Stimulated activated CD4-positive, alpha-beta T cell treated with anti-CD3 and anti-CD28 coated beads, TNF-alpha, amount 100 ng/mL, for 24 hours (primary cell): ENCODE measurements at places on chromosomes 3 and 15.

- no peak for DNase-seq
Observed at GRCh38 chr3:150414258-150414657, 6.2 kb downstream of the TSC22D2 start.

- no peak for DNase-seq
Observed at GRCh38 chr15:28013976-28014375, 85.1 kb downstream of the OCA2 start.

- DNase-seq: peak; percentile 1
Observed at GRCh38 chr3:134677196-134677986, 26.6 kb upstream of the KY start.

GRCh38 chr3:110343376-110343775, 728.2 kb upstream of the NECTIN3 start:
- DNase-seq: no peak

- no peak for DNase-seq
Observed at GRCh38 chr15:48683991-48684765, 38.7 kb upstream of the FBN1 start.

- DNase-seq: no peak
Observed at GRCh38 chr15:70284438-70285214, 186.9 kb upstream of the TLE3 start.

- DNase-seq: no peak
Observed at GRCh38 chr3:119716998-119717397, 14.2 kb downstream of the CFAP91 start.

DNA sequence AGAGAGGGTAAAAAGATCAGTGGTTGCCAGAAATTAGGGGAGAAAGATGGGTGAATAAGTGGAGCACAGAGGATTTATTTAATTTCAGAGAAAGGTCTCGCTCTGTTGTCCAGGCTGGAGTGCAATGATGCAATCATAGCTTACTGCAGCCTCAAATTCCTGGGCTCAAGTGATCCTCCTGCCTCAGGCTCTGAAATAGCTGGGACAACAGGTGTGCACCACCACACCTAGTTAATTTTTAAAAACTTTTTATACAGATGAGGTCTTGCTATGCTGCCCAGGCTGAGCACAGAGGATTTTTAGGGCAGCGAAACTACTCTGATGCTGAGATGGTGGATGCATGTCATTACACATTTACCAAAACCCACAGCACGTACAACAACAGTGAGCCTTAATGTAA, 20.9 kb upstream of the TLE3 start:
- no peak for DNase-seq

DNA sequence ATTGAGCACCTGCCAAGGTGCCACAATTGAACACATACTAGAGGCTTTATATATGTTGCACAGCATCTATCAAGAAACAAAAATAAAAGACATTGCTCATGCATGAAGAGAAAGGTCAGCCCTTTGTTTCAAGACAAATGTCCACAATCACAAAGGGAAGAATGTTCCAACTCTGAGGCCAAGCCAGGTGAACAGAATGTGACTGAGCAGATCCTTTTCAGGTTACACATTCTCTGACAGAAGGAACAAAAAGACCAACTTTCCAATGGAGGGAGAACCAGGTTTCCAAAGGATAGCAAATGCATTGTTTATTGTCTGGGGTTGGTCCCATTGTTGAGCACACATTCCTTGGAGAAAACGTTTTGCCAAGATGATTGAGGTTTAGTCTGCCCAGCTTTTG, 50.2 kb upstream of the FAM174B start:
- DNase-seq: no peak

DNA sequence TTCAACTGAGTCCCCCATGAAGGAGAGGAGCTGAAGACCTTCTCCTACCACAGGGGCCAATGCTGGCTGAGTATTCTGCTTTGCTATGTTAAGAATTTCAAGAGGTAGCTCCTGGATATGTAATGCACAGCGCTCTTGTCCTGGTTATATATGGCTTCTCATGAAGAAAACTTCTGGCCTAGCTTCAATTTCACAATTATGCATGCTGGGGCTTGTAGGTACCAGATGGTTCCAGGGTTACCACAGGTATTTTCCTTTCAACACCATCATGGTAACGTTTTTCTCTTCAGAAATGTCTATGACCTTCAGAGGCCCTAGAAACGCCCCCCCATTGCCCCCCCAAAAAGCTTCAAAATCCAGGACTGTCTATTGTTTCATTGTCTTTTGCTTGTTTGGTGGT, 311.7 kb upstream of the ICE2 start:
- DNase-seq: no peak

- DNase-seq: no peak
Observed at GRCh38 chr3:27366062-27366591, 3.1 kb downstream of the NEK10 start.

- no peak for DNase-seq
Observed at GRCh38 chr3:177776661-177777101, 579.4 kb upstream of the TBL1XR1 start.

GRCh38 chr15:88684345-88684744, 45.5 kb downstream of the ISG20 start:
- DNase-seq: no peak

GRCh38 chr15:64247906-64248541, 85.2 kb upstream of the PPIB start:
- DNase-seq: no peak

DNA sequence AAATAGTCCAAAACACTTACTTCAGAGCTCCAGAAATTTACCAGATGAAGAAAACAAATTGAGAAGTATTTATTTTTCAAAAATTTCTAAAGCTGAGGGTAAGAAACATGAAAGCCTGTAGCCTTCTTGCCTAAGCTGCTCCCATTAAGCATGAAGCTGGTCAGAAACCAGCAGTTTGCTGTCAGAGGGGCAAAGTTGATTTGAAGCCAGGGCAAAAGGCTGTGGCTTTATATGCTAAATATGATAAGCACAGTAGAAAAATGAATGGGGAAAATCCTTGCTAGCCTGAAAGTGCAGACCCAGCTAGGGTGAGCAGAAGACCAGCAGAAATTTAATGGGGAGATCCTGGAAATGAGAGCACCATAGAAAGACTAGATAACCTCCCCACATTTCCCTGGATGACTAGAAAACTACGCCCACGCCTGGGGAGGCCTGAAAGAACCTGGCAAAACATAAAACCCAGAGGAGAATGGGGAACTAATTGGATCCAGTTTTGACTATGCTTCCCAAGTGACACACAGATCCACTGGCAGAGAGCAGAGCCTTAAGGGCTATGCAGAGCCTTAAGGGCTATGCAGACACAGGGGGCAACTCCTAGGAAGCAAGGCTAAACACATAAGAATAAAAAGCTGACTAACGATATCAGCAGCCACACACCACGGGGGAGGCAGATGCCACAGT, 43.0 kb upstream of the HEG1 start:
- no peak for DNase-seq

- peak; percentile 11 for DNase-seq
Observed at GRCh38 chr3:44058022-44058867, 183.4 kb upstream of the TOPAZ1 start.

DNA sequence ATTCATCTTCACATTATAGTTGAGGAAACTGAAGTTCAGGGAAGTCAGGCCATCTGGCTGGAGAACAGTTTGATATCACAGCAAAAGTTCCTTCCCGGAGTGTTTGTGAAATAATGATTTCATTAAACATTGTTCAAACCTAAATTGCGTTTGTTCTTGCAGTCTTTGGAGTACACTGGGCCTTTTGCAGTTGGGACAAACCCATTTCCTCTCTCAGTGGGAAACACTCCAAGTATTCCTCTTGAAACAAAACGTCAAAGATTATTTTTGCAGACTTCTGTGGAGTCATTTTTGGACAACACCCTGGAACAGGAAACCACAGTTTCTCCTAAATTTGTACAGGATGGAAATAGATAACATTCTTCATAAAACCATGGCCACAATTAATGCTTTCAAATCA, 287.5 kb downstream of the PTPRG start:
- DNase-seq: no peak

DNA sequence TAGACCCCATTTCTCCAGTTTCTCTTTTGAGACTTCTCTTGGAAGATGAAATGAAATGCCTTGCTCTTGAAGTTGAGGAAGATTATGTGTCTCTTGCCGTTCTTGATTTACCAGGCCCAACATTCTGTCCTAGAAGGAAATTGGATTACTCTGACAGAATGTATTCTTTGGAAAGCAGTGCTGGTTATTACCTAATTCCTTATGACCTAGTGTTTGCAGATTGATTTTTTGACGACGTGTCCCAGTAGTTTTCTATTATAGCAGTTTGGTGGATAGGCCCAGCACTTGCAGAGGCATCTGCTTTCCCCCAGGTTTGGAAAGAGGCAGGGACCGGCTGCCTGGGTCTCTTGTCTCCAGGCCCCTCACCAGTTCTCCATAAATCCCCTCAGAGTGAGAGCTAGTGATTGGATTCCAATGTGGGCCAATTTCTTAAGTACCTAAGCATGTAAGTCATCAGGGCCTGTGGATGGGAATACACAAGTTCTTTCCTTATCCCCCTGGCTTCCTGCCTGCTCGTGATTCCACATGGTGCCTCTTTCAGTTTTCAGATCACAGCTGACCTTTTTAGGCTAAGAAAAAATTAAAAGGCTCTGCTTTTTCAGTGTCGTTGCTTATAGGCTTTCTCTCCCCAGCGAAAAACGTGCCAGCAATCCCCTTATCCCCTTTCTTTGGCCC, 50.2 kb downstream of the EPHB3 start:
- DNase-seq: no peak

GRCh38 chr3:62371720-62372591, 1.4 kb downstream of the FEZF2 start:
- DNase-seq: no peak

DNA sequence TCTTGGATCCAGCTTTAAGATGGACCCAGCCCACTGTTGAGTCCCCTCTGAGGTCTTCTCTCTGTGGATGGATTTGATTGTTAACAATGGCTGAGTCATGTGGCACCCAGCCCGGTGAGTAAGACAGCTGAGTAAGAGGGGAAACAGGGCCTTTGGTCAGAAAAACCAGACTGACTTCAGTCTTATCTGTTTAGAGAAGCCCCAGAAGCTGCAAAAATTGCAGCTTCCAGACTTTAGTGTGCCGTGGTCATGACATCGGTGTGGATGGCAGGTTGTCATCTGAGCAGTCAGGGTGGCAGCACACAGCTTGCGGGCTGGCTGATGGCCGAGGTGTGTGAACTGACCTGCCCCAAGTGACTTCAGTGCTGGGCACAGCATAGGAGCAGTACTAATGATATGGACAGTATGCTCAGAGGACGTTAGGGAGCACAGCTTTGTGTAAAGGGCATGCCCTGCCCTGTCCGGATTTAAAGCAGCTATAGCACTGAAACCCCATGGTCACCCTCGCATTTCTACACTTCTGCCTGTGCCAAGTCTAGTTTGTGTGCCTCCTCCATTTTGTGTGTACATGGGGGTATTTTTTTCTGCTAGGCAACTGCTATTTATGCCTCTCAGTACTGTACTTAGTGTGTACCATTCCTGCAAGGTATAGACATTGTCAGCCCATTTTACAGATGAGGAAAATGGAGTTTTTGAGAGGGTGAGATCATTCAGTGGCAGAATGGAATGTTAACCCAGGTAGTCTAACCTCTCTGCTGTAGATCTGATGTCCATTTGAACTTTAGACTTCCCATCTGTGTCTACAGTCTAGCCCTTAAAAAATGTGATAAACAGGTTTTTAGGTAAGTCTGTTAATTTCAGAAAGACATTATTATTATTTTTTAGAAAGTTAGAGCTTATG, 44.4 kb downstream of the FLNB start:
- DNase-seq: peak; percentile 38

DNA sequence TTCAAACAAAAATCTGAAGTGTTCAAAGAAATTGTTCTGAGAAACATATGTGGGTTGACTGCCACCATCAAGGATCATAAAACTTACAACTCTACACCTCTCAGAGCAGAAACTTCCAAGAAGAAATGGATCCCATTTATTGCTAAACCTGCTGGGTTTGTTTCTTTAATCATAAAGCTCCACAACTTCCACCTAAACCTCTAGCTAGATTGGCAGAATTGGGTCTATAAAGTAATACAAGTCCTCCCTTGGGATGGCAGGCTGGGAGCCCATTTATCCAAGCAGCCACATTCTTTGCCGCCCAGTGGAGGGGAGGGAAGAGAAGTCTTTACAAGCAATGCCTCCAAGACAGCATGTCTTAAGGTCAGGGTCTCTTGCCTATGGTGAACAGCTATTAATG, 40.5 kb upstream of the CMTM8 start:
- DNase-seq: no peak

DNA sequence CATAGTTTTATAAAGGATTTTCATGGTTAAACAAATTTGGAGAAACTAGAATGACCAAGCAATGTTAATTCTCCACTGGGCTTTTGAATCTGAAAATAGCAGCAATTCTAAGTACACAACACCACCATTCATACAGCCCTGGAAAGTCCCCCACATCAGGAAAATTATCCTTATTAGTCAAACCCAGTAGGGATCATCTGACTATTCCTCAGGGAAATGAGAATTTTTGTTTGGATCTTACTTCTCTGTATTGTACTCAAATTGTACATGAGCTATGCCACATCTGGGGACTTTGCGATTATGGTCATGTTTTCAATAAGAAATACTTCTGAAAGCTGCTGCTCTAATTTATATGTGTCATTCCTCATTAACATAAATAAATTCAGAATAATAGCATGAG, 46.0 kb downstream of the RARB start:
- no peak for DNase-seq

DNA sequence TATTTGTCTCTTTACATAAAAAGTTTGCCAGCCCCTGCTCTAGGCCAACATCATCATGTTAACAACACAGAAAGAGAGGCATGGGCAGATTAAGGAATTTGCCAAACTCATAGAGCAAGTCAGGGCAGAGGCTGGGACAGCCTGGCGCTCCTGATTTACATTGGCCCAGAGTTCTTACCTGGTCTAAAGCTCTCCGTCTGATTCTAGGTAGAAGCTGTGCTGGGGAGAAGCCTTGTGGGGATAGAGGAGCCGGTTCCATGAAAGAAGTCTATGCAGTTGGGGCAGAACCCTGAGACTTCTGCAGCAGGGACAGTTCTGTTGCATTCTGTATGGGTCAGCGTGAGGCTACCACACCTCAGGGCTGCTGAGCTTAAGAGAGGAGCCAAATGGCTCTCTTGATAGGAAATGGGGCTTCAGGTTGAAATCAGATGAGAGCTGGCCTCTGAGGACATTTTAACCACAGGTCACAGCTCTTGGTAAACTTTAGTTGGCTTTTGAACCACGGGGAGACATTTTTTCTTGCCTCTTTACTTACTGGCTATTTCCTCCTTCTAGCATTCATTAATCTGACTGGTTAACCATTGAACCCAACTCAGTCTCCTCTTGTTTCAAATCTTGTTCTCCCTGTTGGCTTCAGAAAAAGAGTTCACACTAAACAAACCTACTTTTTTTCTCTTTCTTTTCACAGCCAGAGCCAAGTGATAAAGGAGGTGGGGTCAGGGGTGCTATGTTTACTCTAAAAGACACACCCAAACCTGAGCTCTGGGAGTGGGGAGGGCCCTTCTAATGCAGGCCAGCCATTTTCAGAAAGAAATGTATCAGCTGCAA, 250.7 kb downstream of the OPA1 start:
- DNase-seq: no peak

DNA sequence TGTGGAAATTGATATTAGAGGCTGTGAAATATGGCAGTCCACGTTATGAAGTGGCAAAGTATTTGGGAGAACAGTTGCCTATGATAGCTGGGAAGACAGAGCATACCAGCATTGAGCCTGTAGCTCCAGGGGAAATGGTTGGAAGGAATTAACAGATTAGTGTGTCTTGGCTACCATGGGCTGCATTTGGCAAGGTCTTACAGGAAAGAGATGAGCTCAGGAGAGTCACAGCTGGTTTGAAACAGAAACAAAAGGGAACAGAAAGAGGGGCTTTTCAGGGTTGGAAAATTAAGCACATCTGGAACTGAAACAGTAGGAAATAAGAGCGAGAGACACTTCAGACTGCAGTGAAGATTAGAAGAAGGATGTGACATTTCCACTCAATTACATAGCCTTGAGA, 141.7 kb downstream of the FBLN2 start:
- no peak for DNase-seq

GRCh38 chr3:50600141-50600753, 11.3 kb downstream of the CISH start:
- DNase-seq: no peak
